ENCODE measurements at places on chromosomes 6 and 20.

- no peak for DNase-seq
These were observed 4.2 kb upstream of the TENT5A start for GRCh38 chr6:81756690-81757089.

- DNase-seq: no peak
These were observed 202.5 kb upstream of the GMDS start for GRCh38 chr6:2447931-2448330.

DNA sequence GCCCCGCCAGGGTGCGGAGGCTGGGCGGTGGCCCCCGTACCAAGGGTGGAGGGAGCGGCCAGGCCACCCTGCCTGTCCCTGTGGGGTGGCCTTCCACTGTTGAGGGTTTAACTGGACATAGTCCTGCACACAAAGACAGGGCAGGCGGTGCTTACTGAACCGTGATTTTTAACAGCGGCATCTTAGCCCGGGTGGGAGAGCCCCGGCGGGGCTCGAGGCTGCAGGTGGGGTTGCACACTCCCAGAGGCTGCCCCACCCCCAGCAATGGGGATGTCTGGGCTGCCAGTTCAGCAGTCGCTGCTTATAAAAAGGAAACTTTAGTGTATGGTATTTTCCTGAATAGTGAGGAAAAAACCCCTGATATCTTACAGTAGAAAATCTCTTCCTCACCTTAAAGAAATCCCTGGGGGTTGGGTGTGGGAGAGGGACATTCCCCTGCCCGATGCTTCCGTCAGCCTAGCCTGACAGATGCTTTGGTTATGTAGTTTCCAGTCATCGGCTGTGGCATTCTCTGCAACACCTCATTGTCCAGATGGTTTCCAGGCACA is 79.4 kb downstream of the IRF4 start:
- no peak for DNase-seq

DNA sequence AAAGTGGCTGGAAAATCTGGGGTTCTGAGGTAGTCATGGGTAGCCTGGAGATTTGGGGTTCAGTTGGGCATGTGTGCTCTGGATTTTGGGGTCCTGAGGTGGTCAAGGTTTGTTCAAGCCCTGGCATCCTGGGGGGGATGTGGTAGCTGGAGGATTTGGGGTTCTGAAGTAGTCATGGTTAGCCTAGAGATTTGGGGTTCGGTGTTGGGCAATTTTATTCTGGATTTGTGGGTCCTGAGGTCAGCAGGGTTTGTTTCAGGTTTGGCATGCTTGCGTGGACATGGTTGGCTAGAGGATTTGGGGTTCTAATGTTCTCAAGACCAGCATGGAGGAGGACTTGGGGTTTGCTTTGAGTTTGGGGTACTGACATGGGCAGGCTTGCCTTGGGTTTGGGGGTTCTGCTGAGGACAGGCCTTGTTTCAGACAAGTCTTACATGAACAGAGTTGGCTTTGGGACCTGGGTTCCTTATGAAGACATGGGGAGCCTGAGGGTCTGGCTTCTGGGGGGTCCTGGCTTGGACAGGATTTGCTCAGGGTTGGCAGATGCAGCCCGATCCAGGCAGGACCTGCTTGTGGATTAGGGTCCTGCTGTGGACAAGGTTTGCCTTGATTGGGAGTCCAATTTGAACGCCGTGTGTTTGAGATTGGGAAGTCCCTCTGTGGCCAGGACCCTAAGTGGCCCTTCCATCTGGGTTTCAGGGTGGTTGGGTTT is 906 bp downstream of the ANKRD60 start:
- DNase-seq: no peak

DNA sequence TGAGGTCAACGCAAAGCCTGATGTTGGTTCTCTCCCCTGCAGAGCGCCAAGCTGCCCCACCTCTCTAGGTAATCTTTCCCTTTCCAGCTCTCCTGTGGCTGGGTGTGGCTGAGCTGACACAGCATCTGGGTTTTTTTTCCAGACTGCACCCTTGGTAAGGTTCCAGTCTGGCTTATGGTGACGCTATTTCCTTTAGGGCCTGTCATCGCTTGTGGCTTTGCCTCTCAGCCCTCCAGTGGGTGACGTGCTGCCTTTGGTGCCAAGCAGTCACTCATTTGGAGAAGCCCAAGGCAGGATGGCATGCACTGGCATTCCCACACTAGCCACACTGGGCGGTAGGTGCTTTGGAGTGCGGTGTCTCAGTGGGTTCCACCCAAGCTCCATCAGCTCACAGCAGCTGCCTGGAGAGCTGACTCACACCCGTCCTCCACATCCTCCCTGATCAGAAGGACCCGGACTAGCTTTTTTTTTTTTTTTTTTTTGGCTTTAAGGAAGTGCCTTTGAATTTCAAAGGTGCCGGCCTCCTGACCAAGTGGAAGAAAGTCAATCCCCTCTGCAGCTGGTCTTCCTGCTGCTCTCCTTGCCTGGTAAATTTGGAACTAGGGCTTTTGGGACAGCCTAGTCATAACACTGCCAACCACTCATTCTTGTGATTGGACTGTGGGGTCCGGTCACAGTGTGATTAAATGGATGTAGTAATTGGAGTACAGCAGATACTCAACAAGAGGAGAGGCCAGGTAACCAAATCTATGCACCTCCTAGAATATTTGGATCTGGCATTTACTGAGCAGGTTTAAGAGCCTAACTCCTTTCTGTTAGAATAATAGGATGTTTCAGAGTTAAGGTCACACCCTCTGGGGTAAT is 153.6 kb downstream of the CD83 start:
- no peak for DNase-seq
